ENCODE measurements at places on chromosomes 5 and 9. TPM values are rescaled to one million over a fixed set of nuclear protein-coding genes. Genes with fewer than 3 reads are reported as not detected.

SHOC1 gene
- 0.09 TPM for total RNA-seq

CMYA5 gene
- 1.7 TPM for total RNA-seq

PCDHGB4 gene
- 17.4 TPM for total RNA-seq

ASTN2 gene
- total RNA-seq: 3.5 TPM

ZNF483 gene
- total RNA-seq: 2.6 TPM

UBE2R2 gene
- 21.7 TPM for total RNA-seq

Data from fibroblast of the aortic adventitia (primary cell).